Muscle of leg (tissue), 16 donors: ENCODE measurements at places on chromosomes 7 and 10.

DNA sequence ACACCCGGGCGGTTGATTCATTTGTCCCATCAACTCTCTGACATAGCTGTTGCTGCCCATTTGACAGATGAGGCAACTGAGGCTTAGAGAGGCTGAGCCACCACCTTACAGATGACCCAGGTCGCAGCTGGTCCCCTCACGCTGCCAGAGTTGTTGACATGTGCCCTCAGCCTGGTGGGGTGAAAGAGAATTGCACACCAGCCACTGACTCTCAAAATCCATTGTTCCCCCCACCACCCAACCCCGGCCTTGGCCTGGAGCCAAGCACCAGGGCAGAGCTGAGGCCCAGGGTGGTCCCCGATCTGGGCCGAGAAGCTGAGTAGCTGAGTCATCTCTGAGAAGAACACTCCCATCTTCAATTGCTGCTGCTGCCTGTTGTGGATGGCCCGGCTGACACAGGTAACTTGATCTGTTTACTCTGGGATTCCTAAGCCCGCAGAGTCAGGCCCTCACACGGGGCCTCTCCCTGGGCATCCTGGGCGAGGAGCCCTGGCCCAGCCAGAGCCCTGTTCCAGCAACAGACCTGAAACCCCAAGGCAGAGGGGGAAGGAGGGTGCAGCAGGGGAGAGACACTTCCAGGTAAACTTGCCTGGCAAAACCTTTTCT lies 27.5 kb downstream of the PVRIG start:
- peak; percentile 70 for DNase-seq

DNA sequence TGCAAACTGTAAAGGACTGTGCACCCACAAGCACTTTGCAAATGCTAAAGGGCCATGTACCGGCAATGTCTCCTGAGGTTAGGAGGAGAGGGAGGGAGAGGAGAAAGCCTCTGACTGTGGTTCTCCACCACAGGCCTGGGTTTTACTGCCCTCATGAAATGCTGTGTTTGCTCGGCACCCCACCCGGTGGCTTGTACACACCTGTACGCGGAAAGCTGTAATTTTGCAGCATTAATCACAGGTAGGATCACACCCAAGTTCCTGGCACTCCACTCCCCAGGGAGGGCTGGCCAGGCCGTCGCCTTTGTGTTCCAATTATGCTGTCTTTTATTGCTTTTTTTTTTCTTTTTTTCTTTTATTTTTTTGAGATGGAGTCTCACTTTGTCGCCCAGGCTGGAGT lies 78.5 kb upstream of the MYL10 start:
- no peak for DNase-seq

- DNase-seq, result peak; percentile 64
These were observed 42.5 kb upstream of the KMT2E start for GRCh38 chr7:104971290-104972071.

GRCh38 chr10:133258818-133259601 lies 17.7 kb downstream of the ADAM8 start:
- DNase-seq, result peak; percentile 81

GRCh38 chr7:71601851-71602250 lies 469.9 kb downstream of the GALNT17 start:
- peak; percentile 86 for DNase-seq

GRCh38 chr7:8040768-8041369 lies 72.3 kb downstream of the GLCCI1 start:
- no peak for DNase-seq

DNA sequence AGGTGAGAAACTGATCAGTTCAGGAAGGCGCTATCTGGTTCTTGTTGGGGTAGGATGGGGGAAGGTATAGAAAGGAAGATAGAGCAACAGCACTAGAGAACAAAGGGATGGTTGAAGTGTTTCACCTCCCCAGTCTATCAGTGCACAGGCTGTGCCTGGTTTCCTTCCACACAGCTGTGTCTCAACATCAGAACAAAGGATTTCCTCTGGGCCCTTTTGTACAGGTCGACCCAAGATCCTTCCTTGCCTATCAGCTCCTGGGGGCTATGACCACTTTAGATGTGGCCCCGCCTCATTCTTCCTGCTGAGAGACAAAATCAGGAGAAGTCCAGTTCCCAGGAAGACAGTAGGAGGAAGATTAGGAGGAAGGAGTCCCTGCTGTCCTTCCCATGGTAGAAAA lies 65.6 kb downstream of the NAMPT start:
- DNase-seq, result no peak

- DNase-seq, result no peak
These were observed 6.9 kb downstream of the CREM start for GRCh38 chr10:35133586-35133985.

DNA sequence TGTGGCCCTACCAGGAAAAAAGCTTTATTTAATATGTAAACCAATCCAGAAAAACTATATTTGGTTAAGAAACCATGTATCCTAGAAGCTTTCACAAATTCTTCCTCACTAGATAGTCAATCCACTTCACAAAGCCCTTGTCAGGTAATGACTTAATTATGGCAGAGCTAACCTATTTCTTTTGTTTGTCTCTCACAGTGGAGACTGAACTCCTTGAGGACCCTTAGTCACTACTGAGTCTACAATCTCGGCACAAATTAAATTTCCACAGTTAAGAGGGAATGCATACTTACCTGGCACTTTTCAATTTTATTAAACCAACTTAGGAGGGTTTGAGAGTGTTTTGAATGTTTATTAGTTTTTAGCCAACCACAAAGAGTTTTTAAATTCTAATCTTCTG lies 23.0 kb downstream of the WAPL start:
- DNase-seq, result no peak

GRCh38 chr10:119319161-119319919 lies 112.0 kb downstream of the GRK5 start:
- DNase-seq, result no peak

- DNase-seq, result no peak
These were observed 148.4 kb downstream of the CPEB3 start for GRCh38 chr10:92142512-92142911.

GRCh38 chr7:94250124-94250523 lies 144.6 kb upstream of the COL1A2 start:
- no peak for DNase-seq

DNA sequence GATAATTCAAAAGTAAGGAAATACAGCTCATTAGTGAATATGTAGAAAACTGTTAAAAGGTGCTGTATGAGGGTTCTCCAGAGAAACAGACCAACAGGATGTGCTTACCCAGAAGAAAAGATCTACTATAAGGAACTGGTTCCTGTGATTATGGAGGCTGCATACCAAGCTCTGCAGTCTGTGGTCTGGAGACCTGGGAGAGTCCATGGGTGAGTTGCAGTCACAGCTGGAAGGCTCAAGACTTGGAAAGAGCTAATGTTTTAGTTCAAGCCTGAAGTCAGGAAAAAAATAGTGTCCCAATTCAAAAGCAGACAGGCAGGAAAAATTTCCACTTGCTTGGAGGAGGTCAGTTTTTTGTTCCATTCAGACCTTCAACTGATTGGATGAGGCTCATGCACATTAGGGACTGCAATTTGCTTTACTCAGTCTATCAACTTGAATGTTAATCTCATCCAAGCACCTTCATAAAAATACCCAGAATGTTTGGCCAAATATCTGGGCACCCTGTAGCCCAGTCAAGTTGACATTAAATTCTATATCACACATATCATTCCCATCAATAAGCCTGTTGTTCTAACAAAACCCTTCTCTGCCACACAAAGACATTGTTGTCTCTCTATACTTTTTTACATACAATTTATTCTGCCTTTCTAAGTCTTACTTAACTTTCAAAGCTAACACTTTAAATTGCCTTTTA lies 197.9 kb upstream of the KLF6 start:
- no peak for DNase-seq

DNA sequence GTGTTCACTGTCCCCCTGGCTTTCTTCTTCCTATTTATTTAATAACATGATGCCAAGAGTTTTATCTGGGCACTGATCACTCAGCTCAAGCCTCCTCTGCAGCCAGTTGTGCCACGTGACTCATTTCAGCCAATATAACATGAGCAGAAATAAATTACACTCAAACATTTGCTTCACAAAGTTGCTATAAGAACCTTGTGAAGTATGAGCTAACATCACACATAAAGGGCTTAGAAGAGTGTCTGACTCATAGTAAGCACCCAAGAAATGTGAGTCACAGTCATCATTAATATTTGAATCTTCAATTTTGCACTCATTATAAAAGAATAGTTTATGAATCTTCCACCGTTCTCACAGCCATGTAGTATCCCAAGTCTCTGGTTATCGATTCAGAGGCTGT lies 414.6 kb upstream of the NPVF start:
- DNase-seq, result no peak

DNA sequence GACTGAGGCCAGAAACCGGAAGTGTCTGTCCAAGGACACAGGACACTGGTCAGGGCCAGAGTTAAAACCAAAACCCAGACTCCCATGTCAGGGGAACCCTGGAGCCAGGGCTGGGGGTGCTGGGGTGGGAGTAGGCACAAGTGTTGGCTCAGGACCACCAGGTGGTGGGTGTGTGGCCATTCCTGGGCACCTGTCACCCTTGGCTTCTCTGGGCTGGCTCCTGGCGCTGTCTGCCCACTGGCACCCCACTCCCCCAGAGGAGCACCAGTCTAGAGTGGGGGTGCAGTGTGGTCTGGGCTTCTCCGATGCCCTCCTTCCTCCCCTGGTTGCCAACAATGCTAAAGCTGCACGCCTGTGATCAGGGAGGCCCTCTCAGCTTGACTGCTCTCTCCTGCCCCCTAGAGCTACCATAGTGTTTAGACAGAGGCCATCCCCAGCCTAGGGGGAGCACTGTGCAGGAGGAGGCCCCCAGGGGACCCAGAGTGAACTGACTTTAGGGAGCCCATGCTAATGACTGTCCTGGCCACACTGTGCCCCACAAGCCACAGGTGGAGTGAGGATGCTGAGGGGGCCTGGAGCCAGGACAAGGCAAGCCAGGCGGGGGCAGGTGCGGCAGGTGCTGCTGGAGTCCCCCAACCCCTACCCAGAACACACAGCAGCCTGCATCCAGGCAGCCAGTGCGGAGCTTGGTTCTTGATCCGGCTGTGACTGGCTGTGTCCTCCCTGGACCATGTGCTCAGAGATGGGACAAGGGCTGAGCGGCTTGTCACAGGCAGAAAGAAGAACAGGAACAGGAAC lies 11.0 kb downstream of the RASGEF1A start:
- no peak for DNase-seq

DNA sequence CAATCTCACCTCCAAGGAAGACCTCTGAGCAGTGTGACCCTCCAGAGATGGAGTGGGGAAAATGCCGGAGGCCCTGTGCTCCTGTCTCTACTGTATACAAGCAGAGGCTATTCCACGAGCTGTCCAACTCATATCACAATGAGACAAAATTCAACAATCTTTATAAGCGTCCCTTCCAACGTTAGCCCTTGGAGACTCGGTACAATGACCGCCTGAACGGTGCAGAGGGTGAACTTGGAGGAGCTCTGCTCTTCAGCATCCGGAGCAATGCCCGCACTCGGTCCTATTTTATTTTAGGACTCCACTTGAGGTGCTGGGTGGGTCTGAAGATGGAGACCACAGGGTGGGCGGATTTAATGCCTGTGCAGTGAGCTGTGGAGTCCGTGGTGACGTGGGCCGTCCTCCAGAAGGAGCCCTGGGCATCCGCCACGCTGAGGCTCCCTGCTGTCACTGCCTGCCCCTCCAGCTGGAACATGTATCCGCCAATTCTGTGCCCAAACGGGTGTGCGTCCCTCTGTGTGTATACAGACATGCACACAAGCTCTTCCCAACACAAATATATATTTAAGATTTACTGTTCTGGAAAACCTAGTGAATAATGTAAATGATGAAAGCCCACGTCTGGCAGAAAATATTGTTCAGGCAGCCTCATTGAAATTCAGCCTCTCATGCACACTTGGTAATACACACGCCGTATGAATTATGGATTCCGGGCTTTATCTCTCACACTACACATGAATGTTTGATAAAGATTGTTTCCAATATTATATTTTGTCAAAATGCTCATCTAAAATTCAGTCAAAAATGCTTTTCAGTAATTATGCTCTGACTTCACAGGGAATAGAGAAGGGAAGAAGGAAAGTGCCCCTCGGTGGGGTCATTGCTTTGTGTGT lies 239.9 kb upstream of the ZMIZ1 start:
- no peak for DNase-seq

GRCh38 chr10:348456-348855 lies 213.2 kb downstream of the ZMYND11 start:
- no peak for DNase-seq

- no peak for DNase-seq
These were observed 92.2 kb upstream of the LAMB4 start for GRCh38 chr7:108222236-108222892.

- no peak for DNase-seq
These were observed 23.3 kb downstream of the TWIST1 start for GRCh38 chr7:19094138-19094537.

- DNase-seq, result no peak
These were observed 161.6 kb upstream of the PPP2R2D start for GRCh38 chr10:131739206-131739605.
